C1 segment of cervical spinal cord (tissue), 14 donors: ENCODE measurements at places on chromosomes 16 and 17.

DNA sequence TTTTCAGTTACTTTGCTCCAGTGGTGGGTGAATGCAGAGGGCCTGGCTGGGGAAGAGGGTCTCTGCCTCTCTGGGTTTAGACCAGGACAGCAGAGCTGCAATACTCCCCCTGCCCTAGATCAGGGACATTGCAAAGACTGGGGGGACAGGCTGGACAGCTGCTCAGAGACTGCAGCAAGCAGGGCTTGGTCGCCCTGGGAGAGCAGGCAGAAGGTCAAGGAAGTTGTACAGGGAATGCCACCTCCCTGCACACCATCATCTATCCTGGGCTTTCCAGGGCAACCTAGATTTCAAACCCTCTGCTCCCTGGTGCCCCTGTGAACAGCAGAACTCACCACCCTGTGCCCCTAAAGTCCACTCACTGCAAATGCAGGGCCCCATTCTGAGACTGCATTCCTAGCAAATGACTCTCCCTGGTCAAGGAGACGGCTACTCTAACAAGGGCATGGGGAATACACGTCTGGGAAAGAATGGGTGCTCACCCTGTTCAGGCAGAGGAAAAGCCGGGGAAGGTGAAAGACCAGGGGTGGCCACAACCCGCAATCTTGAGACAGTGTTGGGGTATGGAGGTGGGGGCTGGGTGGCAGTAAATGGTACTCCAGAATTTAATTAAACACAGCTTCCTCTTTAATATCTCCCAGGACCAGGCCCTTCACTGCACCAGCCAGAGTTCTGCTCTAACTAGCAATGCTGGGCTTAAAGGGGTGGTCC is 1.0 kb downstream of the KIFC3 start:
- no peak for DNase-seq

DNA sequence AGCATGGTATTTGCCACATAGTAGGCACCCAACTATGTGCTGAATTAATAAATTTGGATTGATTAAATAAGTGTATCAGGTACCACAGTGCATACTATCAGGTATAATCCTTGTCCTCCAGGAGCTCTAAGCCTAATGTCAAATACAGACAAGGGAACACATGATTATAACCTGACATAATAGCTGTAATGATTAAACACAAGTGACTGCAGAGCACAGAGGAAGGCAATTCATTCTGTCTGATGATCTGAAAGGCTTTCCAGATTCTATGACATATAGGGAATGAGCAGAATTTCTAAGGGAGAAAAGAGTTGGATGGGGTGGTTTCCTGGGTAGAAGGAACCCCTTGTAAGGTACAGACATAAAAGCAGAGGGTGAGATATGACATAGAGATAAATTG is 273.5 kb downstream of the KIF2B start:
- DNase-seq, result no peak

GRCh38 chr16:649631-650030 is 466 bp downstream of the WDR90 start:
- DNase-seq, result no peak

DNA sequence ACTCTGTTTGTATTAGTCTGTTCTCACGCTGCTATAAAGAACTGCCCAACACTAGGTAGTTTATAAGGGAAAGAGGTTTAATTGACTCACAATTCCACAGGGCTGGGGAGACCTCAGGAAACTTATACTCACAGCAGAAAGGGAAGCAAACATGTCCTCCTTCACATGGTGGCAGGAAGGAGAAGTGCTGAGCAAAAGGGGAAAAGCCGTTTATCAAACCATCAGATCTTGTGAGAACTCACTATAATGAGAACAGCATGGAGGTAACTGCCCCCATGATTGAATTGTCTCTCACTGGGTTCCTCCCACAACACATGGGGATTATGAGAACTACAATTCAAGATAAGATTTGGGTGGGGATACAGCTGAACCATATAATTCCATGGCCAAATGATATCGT is 30.9 kb downstream of the ABCC1 start:
- no peak for DNase-seq

GRCh38 chr16:87409781-87410180 is 17.6 kb downstream of the MAP1LC3B start:
- no peak for DNase-seq

DNA sequence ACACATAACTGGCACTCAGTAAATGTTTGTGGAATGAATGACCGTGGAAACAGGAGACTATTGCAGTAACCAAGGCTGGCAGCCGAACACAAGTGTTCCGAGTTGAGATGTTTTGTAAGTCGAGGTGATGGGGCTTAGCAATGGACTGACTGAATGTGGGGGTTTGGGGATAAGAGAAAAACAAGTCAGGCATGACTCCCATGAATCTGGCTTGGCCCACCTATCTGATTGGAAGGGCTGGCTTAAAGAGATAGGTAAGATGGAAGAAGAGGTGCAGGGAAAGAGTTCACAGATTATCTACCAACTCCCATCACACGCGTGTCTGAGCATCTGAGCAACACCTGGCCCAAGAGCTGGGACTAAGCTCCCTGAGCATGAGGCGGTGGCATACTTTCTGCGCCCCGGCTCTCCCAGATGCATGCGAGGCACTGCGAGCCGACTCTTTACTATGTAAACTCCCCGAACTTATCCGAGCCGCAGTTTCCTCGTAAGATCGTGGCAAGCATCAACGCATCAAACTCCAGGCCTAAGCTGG is 539 bp downstream of the IFT20 start:
- DNase-seq, result no peak

GRCh38 chr17:15999974-16000827 is 577 bp downstream of the TTC19 start:
- DNase-seq, result peak; percentile 60

DNA sequence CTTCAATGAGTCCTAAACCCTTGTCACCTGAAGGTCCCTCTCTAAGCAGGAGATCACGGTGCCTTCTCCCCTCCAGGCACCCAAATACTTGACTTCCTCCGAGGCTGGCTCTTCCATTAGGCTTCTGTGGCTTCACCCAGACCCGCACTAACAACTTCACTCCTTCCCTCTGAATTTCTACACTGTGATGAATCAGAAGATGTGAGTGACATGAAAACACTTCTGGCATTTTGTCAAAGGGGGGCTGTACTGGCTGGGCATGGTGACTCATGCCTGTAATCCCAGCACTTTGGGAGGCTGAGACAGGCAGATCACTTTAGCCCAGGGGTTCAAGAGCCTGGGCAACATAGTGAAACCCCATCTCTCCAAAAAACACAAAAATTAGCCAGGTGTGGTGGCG is 72.6 kb upstream of the CNEP1R1 start:
- no peak for DNase-seq

DNA sequence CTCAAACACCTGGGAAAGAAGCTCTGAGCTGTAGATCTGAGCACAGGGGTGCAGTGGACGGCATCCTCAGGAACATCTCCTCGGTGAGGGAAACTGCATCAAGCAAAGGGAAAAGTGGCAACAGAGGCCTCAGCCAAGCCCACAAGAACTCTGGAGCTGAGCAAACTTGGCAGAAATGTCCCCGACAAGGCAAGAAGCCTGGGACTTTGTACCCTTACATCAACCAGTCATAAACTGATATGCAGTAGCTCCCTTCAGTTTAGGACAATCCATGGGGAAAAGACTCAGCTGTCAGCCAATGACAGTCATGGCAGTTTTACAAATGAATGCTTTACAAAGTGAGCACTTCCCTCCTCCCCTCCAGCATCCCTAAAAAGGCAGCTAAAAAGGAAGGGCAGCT is 210.0 kb upstream of the DYNLRB2 start:
- DNase-seq, result no peak

DNA sequence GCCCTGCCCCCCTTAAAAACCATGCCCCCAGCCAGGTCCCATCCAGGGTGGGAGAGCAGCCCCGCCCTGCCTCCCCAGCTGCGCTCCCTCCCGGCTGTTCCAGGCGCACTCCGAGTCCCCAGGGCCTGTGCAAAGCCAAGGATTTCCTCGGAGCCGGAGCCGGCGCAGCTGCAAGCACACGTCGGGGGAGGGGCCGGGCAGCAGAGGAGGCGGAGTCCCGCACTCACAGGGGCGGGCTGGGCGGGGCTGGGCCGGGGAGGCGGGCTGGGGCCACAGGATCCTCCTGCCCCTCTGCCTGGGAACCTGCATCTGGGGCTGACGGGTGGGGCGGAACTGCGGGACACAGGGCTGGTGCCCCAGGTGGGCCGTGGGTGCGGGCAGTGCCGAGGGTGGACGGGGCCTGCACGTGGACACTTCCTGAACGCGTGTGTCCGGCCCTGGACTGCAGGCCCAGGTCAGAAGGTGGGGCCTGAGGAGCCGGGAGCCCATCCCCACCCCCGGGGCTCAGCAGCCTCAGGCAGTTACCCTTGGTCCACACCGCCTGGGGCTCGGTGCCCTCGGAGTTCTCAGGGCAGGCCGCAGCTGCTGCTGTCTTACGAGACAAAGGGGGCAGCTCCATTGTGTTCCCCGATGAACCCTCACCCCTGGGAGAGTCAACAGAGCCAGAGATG is 24.0 kb upstream of the SSTR5 start:
- no peak for DNase-seq

- no peak for DNase-seq
Observed at GRCh38 chr16:17358355-17358754, 112.4 kb downstream of the XYLT1 start.

DNA sequence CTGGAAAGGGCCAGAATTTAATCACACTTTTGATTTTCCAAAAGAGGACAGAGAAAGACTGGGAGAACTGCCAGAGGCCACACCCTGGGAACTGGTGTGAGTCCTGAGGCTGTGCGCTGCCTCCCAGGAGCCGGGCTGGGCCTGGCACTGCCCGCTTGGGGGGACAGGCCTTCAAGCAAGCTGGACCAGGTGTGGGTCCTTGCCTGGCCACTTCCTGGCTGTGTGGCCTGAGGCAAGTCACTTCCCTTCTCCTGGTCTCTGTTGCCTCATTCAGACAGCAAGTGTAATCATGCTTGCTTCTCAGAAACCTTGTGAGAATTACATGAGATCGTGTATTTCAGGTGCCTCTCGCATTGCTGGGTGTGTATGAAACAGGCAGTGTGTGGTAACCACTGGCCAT is 143.0 kb downstream of the SNX29 start:
- no peak for DNase-seq

GRCh38 chr16:68733570-68733969 is 3.5 kb upstream of the CDH1 start:
- DNase-seq, result no peak

DNA sequence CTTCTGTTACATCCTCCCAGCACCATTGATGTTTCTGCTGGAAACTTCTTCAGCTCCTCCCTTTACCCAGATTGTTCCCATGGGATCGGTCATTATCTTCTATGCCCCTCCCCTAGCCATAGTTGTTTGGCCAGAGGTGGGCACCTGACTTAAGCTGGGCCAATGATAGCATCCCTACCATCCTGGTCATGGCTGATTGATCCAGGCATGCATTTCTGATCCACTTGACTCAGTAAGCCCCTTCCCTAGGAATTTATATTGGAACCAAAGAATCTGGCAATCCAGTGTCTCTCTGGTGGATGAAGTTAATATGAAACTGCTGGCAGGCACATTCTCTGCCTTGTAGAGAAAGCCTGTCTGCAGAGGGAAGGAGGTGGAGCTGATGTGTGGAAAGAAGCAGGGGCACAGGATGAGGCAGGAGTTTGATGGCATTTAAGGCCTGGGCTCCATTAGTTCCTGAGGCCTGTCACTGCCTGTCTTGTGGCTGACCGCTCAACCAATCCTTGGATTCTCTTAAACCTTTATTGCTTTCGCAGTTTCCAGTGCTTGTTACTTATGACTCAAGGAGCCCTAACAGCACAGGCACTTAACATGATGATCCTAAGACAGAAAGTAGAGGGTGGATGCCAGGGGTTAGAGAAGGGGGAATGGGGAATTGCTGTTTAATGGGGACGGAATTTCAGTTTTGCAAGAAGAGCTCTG is 152.4 kb downstream of the ABCC12 start:
- no peak for DNase-seq

GRCh38 chr17:79096477-79096876 is 21.9 kb downstream of the ENGASE start:
- DNase-seq, result no peak

- no peak for DNase-seq
Observed at GRCh38 chr17:63096426-63096825, 130.4 kb downstream of the TANC2 start.

DNA sequence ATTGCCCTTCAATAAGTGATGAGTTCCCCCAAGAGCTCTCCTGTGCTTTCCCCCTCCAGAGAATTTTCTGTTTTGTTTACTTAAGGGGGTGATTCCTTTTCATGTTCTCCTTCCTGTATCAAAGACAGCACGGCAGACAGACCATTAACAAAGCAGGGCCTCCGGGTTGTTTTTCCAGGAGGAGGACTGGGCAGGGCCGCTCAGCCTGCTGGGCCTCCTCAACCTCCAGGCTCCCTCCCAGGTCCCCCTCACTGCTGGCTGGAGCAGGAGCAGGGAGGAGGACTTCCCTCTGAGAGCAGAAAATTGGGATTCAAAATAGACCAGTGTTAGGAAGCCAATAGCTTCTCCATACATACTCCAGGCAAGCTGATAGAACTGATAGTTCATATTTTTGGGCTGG is 20.4 kb downstream of the SDK2 start:
- DNase-seq, result no peak

DNA sequence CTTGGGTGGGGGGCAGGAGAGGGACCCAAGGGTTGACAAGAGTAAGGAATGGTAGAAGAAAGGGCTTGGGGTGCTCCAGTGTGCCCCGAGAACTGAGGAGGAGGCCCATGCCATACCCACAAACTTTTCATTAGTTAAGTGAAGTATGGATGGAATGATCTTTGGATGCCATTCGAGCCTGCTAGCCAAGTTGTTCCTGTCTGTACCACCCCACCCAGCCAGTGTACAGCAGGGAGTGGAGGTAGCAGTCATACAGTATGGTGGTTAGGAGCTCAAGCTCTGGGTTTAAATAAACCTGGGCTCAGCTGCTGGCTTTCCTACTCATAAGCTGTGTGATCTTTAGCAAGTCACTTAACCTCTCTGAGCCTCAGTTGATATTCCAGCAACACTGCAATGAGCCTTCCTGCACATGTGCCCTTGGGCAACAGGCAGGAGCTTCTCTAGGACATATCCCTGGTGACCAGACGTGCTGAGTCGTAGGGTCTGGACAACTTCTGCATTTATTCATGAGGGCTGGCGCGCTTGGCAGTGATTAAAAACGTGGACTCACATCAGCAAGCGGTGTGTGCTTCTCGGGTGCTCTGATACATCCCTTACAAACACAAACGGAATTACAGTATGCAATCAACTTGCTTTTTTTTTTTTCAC is 22.9 kb downstream of the ITPRIPL2 start:
- DNase-seq, result no peak

DNA sequence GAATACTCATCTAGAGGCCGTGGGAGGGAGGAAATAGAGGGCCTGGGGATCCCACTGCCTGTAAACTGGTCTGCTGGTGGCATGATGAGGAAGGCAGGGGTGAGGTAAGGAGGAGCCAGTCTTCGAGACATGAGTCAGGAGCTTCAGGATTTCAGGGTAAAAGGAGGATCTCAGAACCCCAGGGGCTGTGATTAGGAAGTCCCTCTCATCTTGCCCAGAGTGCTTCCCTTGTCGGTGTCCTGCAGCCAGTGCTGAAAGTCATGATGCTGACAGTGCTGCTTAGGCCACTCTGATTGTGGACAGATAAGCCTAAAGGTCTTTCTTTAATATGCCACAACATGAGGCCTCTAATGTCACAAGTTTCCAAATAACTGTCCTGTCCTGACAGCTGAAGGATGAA is 29.6 kb downstream of the COG4 start:
- no peak for DNase-seq

- no peak for DNase-seq
Observed at GRCh38 chr16:11254913-11255736, 879 bp downstream of the SOCS1 start.

- no peak for DNase-seq
Observed at GRCh38 chr16:85948138-85948509, 49.2 kb downstream of the IRF8 start.
